HTR-8/SVneo (cell line): ENCODE measurements at places on chromosomes 5 and 9.

DNA sequence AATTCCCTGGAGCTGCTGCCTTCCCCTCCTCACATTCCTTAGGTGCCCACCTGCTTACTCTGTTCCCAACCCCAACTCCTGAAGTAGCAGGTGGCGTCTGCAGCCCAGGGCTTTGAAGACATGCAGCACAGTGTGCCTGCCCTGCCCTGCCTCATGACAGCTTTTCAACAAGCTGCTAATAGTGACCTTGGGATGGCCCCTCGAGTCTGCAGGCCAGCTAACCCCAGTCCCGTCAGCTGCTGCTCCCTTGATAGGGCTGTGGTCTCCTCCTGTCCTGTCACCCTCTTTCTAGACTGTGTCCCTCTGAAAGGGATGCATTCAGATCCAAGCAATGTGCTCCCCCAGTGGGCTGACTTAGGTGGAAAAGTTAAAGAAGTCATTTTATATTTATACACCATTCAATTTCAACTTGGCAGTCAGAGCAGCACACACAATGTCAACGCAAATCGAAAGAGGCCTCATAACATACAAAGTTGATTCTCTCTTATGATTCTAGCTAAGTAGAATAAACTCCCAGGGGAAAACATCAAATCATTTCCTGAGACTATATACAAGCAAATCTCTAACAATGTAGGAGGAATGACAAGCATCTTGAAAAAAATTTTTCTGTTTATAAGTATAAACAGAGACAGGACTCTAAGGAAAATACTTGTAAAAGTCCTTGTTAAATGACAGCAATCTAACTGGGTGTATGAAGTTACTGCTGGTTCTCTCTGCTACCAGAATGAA lies 37.9 kb downstream of the ADRB2 start:
- DNase-seq = no peak

- peak; percentile 17 for DNase-seq
Observed at GRCh38 chr5:119996128-119996527, 366.8 kb downstream of the FAM170A start.

- DNase-seq = no peak
Observed at GRCh38 chr5:94366811-94367210, 251.6 kb downstream of the KIAA0825 start.

DNA sequence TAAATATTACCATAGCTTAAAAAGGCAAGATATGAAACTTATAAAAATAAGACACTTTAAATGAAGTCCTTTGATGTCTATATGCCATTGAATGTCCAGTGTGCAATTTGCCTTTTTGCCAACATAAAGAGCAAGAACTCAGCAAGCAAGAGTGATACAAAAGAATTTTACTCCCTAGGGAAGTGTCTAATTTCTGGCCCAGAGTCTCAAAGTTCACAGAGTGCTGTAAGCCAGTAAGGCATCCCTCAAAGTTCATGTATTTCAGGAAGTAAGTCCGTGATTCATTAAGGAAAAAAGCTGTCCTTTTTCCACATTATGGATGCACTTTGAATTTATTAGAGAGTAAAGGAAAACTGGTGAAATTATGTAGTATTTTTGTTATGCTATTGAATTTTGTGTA lies 185.2 kb downstream of the CCDC171 start:
- DNase-seq = peak; percentile 1

- no peak for DNase-seq
Observed at GRCh38 chr5:93107805-93108520, 473.1 kb downstream of the NR2F1-AS1 start.

- peak; percentile 48 for DNase-seq
Observed at GRCh38 chr5:180649297-180650039, at the start of gene FLT4. FLT4 (minus strand) TSS chr5:180649600; CDS start chr5:180649545, 55 bp downstream.

DNA sequence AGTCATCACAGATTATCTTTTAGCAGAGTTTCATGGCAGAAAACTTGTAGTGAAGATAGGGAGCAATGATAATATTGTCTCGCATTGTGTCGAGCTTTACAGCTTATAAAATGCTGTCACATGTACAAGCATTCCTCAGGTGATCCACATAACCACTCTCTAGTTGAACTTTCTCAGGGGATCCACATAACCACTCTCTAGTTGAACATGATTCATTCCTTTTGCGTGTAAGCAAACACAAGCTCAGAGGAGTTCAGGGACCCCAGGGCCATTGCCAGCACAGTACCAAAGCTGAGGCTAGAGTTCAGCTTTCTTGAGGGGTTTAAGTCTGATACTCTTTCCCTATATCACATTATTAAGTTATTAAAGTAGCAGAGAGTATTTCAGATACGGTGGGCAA lies 86.7 kb downstream of the CDH6 start:
- DNase-seq = no peak

GRCh38 chr5:103333376-103333775 lies 74.8 kb downstream of the MACIR start:
- DNase-seq = no peak

DNA sequence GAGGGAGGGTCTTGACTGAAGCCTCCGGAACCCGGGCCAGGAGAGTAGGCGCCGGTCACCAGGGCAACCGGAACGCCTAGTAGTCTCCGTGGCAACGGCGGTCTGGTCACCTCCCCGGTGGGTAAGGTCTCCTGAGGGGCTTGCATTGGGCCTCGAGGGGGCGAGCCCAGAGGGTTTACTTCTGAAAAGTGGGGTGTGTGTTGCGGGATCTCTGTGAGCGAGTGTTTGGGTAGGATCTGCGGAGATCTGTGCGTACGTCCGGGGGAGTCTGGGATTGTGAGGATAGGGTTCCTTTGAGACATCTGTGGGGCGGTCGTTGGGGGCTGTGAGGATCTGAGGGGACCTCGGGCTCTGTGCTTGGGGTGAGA lies at the start of gene FAM221B:
Gene FAM221B (minus strand): TSS at position 17 of the 368 bp plus-strand sequence. CDS start 2,571 bp downstream, outside the sequence.
- no peak for DNase-seq

DNA sequence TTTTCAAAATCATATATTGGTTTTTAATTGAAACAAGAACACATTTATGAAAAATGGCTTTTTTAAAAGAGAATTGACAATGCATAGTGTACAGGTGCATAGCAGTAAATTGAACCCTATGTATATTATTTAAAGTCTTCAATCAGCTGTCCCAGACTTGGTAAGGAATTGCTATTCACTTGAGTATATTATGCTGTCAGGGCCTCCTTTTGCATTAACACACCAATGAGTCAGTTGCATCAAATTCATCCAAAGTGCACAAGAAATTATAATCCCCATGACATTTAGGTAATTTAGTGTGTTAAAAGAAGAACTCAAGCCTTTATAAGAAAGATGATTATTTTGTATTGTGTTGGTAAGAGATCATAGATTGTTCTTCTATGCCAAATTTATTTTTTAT lies 748.8 kb upstream of the RIOK2 start:
- no peak for DNase-seq

- no peak for DNase-seq
Observed at GRCh38 chr5:78879516-78879915, 105.6 kb downstream of the ARSB start.

- DNase-seq = peak; percentile 90
Observed at GRCh38 chr5:157858527-157859226, at the start of gene CLINT1. CLINT1 (minus strand) TSS chr5:157859145; CDS start chr5:157858970, 175 bp downstream.
